Coronary artery (tissue), 2 donors: ENCODE measurements at places on chromosomes 12 and 14.

GRCh38 chr14:34568803-34569202 is 29.3 kb upstream of the EAPP start:
- no peak for DNase-seq

- no peak for DNase-seq
Measured at GRCh38 chr12:119940897-119941296, 48.1 kb upstream of the BICDL1 start.

GRCh38 chr14:69485701-69486100 is 1.2 kb downstream of the PLEKHD1 start:
- DNase-seq, result no peak

DNA sequence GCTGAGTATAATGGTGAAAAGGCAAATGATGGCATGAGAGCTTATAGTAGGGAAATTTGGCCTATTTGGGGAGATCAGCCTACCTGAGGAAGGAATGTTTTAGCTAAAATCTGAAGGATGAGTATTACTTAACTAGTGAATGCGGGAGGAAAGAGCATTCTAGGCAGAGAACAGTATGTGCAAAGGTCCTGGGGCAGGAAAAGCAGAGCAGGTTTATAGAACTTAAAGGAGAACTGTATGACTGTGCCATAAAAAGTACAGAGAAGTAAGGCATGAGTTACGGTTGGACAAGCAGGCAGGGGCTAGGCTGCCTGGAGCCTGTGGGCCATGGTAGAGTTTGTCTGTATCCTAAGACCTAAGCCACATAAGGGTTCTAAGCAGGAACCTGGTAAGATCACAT is 21.7 kb upstream of the P2RX4 start:
- DNase-seq, result no peak

DNA sequence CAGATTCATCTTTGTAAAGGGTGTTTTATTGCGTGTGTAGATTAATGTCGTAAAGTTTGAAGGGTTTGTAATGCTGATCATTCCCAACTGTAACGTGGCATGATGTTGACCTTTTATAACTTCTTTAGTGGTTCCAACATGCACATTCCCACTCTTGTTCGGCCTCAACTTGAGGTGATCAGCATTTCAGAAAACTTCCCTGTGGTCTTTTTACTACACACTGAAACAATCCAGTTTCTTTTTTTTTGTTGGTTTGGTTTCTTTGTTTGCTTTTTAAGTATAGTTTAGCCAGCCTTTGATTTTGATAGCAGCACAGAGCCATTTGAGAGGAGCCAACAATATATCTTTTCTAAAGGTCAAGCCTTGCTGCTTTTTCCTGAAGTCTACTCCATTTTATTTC is 22.8 kb downstream of the UTP20 start:
- no peak for DNase-seq

GRCh38 chr12:32843528-32844095 is 53.0 kb downstream of the PKP2 start:
- DNase-seq, result no peak
